NCI-H146 (cell line): ENCODE measurements at places on chromosomes 1 and 21.

GRCh38 chr1:8424539-8425116 lies 106.7 kb downstream of the SLC45A1 start:
- DNase-seq: no peak

DNA sequence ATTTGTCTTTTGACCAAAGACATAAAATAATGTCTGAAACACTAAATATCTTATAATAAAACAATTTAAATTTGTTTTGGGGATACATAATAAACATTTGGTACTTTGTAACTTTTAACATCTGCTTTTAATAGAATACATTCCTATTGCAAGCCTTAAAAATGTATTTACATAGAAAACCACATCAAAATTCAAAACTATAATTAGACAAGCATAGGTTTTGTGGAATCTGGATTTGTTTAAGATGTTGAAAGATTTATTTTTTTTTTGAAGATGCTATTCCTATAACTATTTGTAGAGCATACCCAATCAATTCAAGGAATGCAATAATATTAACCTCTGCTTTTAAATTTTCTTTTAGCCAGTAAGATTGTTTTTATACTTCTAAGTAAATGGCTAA lies 125.7 kb downstream of the FMN2 start:
- no peak for DNase-seq

- DNase-seq: peak; percentile 53
Measured at GRCh38 chr1:119582801-119583200, 65.3 kb downstream of the ZNF697 start.

- DNase-seq: no peak
Measured at GRCh38 chr21:35945089-35945671, 115.1 kb downstream of the SETD4 start.

DNA sequence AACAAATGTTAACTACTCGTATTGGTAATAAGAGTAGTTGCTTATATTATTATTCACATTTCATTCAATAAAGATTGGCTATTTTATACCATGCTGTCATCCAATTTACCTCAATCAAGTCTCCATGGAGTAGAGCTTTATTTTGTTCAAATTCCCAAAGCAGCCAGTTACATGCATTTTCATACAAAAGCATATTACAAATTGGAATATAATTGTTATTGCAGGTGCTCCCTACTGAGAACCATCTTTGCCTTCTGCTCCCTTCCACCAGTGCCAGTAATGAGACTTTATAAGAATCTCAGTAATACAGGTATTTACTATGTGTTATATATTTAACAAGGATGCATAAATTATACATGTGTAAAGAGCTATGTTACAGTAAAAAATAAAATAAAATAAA lies 54.2 kb downstream of the FOXJ3 start:
- no peak for DNase-seq

- DNase-seq: peak; percentile 38
Measured at GRCh38 chr1:181081395-181081794, 7.1 kb upstream of the IER5 start.

- no peak for DNase-seq
Measured at GRCh38 chr1:47228644-47229030, 3.4 kb downstream of the TAL1 start.

GRCh38 chr21:35905963-35906345 lies 154.4 kb downstream of the SETD4 start:
- no peak for DNase-seq

- DNase-seq: no peak
Measured at GRCh38 chr21:34974162-34974981, 74.7 kb downstream of the RUNX1 start.

GRCh38 chr1:246765521-246765920 lies 41.3 kb downstream of the SCCPDH start:
- no peak for DNase-seq

DNA sequence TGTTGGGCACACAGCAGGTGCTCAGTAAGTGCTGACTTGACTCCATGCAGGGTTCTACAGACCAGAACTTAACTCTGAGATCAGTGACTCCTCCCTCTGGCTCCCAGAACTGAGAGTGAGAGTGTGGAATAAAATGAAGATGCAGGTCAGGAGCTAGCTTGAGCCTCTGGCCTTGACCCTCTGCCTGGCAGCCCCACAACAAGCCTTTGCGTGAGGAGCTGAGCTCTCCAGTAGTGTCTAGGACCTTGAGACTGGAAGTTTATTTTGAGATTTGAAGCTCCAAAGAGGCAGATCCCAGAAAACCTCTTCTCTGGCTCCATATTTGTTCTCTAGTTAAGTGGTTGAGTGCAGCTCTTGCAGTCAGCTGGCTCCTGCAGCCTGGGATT lies 3.4 kb upstream of the WNT2B start:
- DNase-seq: no peak

- DNase-seq: no peak
Measured at GRCh38 chr1:69413129-69413528, 154.6 kb upstream of the LRRC7 start.

DNA sequence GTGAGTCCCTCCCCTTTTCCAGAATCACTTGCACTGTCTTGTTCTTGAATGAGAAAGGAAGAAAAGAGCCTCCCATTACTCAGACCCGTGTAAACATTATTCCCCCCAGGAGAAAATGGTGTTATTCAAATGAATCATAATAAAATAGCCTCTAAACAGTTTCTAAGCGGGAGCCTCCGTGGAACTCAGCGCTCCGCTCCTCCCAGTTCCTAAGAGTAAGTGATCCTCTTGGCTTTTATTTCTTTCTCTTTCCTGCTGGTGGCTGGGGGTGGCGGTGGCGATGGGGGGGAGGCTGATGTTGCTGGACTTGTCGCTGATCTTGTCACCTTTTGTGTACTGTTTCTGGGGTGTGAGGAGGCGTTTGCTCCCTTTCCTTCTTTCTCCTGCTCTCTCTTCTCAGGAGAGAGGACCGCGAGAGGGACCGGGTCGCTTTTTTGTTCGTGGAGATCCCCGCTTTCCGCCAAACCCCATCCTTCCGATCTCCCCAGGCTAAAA lies 781 bp downstream of the PROX1 start:
- peak; percentile 72 for DNase-seq

GRCh38 chr1:17466359-17466758 lies 26.9 kb upstream of the RCC2 start:
- no peak for DNase-seq

DNA sequence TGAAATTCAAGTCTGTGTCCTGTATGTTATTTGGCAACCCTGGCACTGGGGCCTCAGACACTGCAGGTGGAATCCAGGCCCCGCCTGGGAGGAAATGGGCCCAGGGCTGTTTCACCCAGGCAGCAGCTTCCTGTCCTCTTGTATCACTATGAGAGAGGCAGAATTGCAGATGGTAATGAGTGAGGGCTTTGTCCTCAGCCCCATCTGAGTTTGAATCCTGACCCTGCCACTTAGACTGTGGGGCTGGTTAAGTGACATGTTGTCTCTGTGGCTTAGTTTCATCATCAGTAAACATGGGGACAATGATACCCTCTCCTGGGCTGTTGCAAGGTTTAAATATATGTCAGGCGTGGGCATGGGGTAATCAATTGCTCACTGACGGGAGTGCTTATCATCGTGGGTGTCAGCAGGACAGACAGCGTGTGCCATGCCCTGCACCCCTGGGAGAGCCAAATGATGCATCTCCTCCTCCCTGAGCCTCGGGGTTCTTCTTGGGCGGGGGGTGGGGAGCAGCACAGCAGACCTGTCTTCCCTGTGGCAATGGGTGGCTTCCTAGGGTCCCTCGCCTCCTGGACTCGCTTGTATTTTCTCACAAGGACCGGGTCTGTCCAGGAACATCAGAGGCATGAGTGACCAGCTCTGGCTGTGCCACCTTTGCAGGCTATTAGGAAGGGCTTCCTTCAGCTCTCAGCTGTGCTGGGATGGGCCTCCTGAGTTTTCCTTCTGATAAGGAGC lies 42.1 kb downstream of the ARHGEF10L start:
- peak; percentile 16 for DNase-seq

GRCh38 chr1:231177936-231178335 lies 16.1 kb downstream of the TRIM67 start:
- no peak for DNase-seq

DNA sequence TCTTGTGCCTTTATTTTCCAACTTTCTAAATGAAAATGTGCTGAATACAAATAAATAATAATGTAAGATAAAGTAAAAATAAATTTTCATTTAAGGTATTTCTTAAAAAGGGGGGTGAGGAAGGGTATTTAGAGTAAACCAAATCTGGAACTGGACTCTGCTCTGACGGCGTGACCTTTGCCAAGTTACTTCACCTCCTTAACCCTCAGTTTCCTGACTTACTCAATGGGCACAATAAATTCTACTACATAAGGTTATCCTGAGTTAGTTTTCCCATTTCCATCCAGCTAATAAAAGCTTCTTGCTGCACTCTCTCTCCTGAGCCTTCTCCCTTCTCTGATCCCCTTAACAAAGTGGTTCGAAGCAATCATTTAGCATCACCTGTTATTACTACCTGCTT lies 93.9 kb downstream of the NID1 start:
- DNase-seq: no peak

DNA sequence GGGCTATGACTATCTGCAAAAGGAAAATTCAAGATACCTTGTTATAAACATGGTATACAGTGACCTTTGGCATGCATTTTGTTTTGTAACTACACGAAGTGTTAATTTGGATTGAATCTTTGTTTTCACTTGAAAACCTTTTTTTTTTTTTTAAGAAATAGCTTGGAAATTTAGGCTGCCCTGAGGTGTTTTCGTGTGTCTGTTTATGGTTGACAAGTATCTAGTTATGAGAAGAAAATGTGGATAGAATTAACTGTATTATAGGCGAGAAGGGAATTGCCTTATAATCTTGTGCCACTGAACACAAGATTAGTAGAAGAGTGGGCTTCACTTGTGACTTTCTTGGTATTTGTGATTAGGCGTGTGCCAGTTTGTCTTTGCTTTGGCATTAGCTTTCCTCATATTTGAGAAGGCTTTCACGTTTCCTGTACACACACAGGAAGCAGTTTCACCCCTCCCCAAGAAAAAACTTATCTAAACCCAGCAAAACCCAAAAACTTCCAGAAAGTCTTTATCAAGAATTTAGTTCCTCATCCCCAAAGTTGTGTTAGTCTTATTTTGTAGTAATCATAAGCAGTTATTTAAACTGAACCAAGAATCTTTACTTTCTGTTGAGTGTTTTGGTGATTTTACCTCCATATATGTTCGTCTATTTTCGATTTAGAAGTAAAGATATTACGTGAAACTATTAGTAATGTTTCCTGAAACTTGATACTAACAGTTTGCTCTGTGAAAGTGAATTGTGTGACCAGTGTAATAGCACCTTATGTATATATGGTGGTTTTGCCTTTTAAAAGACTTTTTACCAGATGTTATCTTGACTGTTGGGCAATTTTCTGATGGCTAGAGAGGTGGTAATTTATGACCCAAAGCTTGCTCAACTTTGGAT lies 3.8 kb downstream of the DYRK1A start:
- no peak for DNase-seq

GRCh38 chr1:30033256-30034104 lies 689.9 kb downstream of the MATN1 start:
- DNase-seq: no peak

DNA sequence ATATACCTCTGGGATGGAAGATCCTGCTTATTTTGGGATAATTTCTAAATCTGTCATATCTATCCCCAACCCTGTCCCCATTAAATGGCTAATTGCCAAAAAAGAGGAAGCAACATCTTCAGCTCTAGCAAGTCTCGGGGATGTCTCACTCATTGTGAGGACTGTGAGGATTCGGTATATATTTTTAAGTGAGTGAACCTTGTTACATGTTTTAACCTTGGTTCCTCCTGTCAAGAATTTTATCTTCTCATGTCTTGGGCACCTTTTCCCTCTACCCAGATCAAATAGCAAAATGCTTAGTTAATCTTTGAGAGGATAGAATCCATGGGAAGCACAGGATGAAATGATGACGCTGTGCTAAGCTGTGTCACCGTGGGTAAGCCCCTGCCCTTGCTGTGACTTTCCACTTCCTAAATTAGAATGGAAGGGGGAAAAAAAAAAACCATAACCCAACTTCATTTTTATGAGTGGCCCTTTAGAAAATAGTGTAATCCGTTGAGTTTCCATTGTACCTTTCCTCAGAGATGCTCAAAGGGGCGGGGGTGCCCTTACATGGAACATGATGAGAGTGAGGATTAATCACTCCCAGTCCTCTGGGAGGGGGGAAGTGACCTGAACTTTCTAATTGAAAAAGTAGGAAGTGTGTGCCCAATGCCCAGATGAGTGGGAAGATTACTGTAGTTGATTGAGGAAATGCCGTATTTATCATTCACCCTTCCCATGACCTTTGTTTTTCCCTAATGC lies 7.6 kb downstream of the ATP1A1 start:
- no peak for DNase-seq

DNA sequence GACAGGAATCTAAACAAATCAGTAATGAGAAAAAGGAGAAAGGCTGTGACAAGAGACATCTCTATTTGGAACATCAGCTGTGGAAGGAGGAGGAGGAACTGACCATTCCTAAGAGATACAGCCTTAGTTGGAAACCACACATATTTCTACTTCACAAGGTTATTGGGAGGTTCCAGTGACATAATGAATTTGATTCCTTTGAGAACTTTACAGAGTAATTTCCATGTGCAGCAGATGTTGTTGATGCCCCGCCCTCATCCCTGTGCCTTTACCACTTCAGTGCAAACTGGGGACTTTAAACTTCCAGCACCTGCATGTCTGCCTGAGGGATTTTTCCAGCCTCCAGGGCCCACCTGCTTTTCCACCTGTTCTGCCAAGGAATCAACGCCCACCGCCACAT lies 9.3 kb upstream of the ST6GALNAC5 start:
- DNase-seq: peak; percentile 17

- no peak for DNase-seq
Measured at GRCh38 chr21:34122047-34122446, 48.7 kb downstream of the MRPS6 start.

DNA sequence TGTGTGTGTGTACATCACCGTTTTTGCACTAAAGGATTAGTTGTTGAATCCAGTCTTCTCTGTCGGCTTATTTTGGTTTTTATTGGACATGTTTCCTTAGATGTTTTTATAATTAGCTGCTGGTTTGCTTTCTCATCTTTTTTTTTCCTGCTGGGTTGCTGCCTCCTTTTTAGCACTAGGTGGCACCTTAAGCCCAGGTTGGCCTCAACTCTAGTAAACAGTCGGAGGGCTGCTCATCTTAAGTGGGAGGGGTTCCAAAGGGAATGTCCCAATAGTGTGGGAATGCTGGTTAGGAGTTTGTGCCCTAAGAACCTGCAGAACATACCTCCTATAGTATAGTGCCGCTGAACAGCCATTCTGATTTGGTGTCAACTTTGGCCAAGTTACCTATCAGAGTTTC lies 570.1 kb upstream of the CXADR start:
- no peak for DNase-seq
